Karpas-422 (cell line): ENCODE measurements at places on chromosomes 4 and X. TPM values are rescaled to one million over a fixed set of nuclear protein-coding genes. Genes with fewer than 3 reads are reported as not detected.

HERC3 gene
- 8.5 and 12.9 TPM in 2 replicates for total RNA-seq

PAGE4 gene
- total RNA-seq, result not detected in 2 replicates

TBC1D1 gene
- 30.5 and 47.9 TPM in 2 replicates for total RNA-seq

- no peak overlapping the region for H3K4me3 ChIP-seq
- H3K4me1 ChIP-seq, result no peaks in the 10 kb centered on the region
- DNase-seq, result no peak
- no peak overlapping the region for H3K27ac ChIP-seq
- no peaks in the 10 kb centered on the region for H3K36me3 ChIP-seq
Measured at GRCh38 chr4:19580095-19580494, 671.6 kb upstream of the SLIT2 start.

DNA sequence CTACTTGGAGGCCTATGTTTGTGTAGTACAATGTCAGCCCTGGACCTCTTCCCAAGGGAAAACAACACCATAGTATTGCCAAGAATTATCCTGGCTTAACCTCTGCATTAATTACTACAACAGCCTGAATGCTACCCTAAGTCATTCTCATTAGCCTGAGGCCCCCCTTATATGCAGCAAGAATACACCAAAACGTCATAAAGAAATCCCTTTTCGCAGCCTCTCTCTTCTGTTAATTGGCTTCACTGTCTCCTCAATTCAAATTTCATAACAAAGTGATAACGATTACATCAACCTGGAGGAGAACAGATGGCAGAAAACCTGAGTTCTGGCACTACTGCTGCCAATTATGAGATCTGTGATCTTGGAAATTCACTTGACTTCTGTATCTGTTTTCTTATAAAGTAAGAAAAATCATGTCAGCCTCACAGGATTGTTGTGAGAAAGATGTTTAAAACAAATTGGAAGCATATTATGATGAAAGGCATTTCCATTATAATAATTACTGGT lies 1663.1 kb downstream of the STIM2 start:
- no peak for DNase-seq
- no peaks in the 10 kb centered on the region for H3K27me3 ChIP-seq
- H3K27ac ChIP-seq, result no peak overlapping the region
- H3K4me3 ChIP-seq, result no peak overlapping the region
- no peaks in the 10 kb centered on the region for H3K36me3 ChIP-seq
- H3K4me1 ChIP-seq, result no peaks in the 10 kb centered on the region

- peaks cover 19% of the 10 kb centered on the region for H3K4me1 ChIP-seq
- H3K27me3 ChIP-seq, result no peaks in the 10 kb centered on the region
- H3K36me3 ChIP-seq, result no peaks in the 10 kb centered on the region
- no peak for DNase-seq
- no peak overlapping the region for H3K27ac ChIP-seq
Measured at GRCh38 chr4:54855191-54855854, 197.6 kb downstream of the KIT start.

DNA sequence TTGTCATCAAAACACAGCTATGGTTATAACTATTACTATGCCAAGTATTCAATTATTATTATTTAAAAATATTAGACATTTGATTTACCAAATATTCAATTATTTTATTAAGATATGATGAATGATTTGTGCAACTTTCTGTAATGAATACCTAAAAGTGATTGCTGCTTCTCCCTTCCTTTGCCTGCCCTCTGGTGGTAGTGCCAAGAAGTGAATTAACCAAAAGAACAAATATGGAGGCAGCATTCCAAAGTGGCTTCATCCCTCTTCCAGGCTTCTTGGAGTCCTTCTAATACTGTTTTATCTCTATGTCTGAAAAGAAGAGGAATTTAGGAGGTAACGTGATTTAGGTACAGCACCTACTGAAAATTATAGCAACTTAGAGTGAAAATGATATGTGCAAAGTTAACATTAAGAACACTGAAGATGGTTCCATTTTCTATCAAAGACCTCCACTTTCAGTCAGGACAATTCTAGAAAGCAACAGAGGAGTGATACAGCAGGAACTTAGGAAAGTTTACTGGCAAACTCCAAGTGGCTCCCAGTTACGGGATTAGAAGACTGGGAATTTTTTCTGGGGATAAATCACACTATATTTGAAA lies 43.0 kb downstream of the ENPEP start:
- H3K4me1 ChIP-seq, result peaks cover 18% of the 10 kb centered on the region
- no peak overlapping the region for H3K27ac ChIP-seq
- no peak overlapping the region for H3K4me3 ChIP-seq
- DNase-seq, result peak; percentile 60
- no peaks in the 10 kb centered on the region for H3K36me3 ChIP-seq

DNA sequence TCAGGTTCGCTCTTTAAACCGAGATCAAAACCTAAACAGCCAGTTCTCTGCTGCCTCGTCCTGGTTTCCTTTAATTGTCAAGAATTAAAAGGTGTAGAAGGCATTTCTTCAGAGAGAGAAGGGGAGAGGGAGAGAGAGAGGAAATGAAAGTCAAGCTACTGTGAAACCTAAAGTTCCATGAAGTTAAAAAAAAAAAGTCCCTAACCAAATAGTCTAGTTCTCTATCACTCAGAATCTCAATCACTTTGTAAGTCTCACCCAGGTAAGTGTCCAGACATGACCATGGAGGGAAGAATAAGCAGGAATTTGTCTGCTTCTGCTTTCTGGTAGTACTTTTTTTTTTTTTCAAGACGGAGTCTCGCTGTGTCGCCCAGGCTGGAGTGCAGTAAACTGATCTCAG lies 18.8 kb upstream of the SMIM14 start:
- DNase-seq, result no peak
- H3K4me3 ChIP-seq, result no peak overlapping the region
- H3K4me1 ChIP-seq, result peaks cover 4% of the 10 kb centered on the region; the same call in 1 of the 2 replicates
- no peaks in the 10 kb centered on the region for H3K27me3 ChIP-seq

GRCh38 chr4:145066063-145066501 lies 31.9 kb downstream of the ANAPC10 start:
- H3K4me3 ChIP-seq, result no peak overlapping the region
- H3K27me3 ChIP-seq, result no peaks in the 10 kb centered on the region
- peak overlapping the region; percentile 24; the same call in 1 of the 2 replicates for H3K27ac ChIP-seq
- no peak for DNase-seq
- H3K4me1 ChIP-seq, result peaks cover 29% of the 10 kb centered on the region
- H3K36me3 ChIP-seq, result peaks cover 26% of the 10 kb centered on the region

- H3K27me3 ChIP-seq, result no peaks in the 10 kb centered on the region
- no peaks in the 10 kb centered on the region for H3K36me3 ChIP-seq
- peaks cover 5% of the 10 kb centered on the region for H3K4me1 ChIP-seq
- no peak overlapping the region for H3K4me3 ChIP-seq
Measured at GRCh38 chrX:110321670-110322069, 3.8 kb upstream of the AMMECR1 start.

- no peak overlapping the region for H3K4me3 ChIP-seq
- H3K4me1 ChIP-seq, result no peaks in the 10 kb centered on the region
- no peaks in the 10 kb centered on the region for H3K27me3 ChIP-seq
- no peaks in the 10 kb centered on the region for H3K36me3 ChIP-seq
Measured at GRCh38 chr4:147581606-147582350, 35.4 kb upstream of the TMEM184C start.

GRCh38 chr4:124179506-124180186 lies 532.9 kb downstream of the ANKRD50 start:
- H3K4me3 ChIP-seq, result no peak overlapping the region
- H3K36me3 ChIP-seq, result no peaks in the 10 kb centered on the region
- H3K4me1 ChIP-seq, result no peaks in the 10 kb centered on the region
- no peaks in the 10 kb centered on the region for H3K27me3 ChIP-seq

DNA sequence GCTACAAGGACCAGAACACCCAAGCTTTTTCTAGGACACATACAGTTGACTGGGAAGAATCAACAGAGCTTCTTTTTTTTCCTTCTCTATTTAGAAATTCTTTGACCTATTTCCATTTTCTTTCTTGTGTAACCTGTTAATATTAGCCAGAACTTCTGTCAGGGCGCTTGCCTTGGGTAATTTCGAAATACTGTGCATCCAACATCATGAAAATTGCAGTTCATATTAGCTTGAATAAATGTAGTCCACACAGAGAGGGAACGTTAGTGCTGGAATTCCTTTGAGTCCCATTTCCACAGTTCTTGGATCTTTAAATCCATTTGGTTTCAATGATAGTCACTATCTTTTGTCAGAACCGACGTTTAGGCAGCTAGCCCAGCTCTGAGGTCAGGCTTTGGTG lies 141.8 kb downstream of the MXRA5 start:
- H3K4me3 ChIP-seq, result no peak overlapping the region
- H3K4me1 ChIP-seq, result no peaks in the 10 kb centered on the region
- H3K36me3 ChIP-seq, result no peaks in the 10 kb centered on the region
- H3K27ac ChIP-seq, result no peak overlapping the region
- DNase-seq, result no peak

DNA sequence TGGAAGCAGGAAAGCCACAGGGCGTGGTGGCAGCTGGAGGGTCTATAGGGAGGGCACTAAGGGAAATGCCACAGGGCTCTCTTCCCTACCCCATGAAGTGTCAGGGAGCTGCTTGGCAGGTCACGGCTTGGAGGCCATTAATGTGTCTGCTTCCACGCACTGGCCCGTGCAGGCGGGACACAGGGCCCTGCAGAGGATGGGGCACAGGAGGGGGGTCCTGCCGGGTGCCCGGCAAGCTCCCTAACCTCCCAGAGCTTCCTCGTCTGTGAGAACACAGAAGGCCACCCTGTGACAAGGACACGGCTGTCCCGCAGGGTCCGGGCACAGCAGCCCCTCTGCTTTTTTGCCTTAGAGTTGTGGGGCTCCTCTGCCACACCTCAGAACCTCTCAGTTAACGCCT lies 25.5 kb downstream of the FAM53A start:
- no peaks in the 10 kb centered on the region for H3K27me3 ChIP-seq
- no peaks in the 10 kb centered on the region for H3K36me3 ChIP-seq
- no peaks in the 10 kb centered on the region for H3K4me1 ChIP-seq

GRCh38 chr4:186918466-186918865 lies 194.8 kb upstream of the FAT1 start:
- H3K4me3 ChIP-seq, result no peak overlapping the region
- H3K27me3 ChIP-seq, result no peaks in the 10 kb centered on the region
- no peak overlapping the region for H3K27ac ChIP-seq
- H3K4me1 ChIP-seq, result no peaks in the 10 kb centered on the region

- H3K27ac ChIP-seq, result no peak within 1 kb of the TSS
- H3K36me3 ChIP-seq, result no peaks in the 10 kb centered on the region
- H3K4me1 ChIP-seq, result peaks cover 20% of the 10 kb centered on the region
Measured at GRCh38 chrX:84187533-84188319, at the start of gene RPS6KA6. Gene RPS6KA6 (minus strand): TSS chrX:84188199. CDS start chrX:84187899, 300 bp downstream.

DNA sequence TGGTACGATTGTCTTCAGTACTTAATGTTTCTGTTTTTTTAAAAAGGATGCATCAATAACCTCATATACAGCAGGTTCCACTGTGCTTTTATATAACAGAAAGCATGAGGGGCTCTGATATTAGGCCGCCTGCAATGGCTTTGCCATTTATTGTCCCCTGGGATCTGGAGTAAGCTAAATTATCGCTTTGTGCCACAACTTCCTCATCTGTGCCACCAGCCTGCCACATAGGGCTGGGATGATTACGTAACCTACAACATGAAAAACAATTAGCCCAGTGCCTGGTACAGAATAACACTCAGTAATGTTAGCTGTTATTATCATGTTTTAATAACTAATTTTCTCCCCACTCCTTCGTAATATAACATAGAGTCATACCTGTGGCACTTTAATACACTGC lies 65.5 kb upstream of the TRIM2 start:
- no peaks in the 10 kb centered on the region for H3K27me3 ChIP-seq
- H3K4me1 ChIP-seq, result peaks cover 4% of the 10 kb centered on the region; the same call in 1 of the 2 replicates
- H3K36me3 ChIP-seq, result no peaks in the 10 kb centered on the region
- H3K4me3 ChIP-seq, result no peak overlapping the region

DNA sequence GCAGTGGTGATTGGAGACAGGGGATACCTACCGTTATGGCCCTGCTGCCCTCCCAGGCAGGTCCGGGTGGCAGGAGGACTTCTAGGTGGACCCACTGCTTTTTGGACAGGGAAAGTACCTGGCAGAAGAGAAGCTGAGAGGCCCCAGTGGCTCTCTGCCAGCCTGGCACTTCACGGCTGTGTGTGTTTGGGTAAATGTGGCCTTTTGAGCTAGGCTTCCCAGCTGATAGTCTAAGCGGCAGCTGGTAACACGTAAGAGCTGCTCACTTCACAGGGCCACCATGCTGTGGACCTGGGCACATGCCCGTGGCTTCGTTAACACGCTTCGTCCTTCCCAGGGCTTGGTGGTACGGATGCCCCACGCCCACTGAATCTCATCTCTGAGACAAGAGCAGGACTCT lies 92.0 kb upstream of the CLCN4 start:
- H3K27me3 ChIP-seq, result no peaks in the 10 kb centered on the region
- no peaks in the 10 kb centered on the region for H3K36me3 ChIP-seq
- no peak overlapping the region for H3K27ac ChIP-seq
- H3K4me1 ChIP-seq, result no peaks in the 10 kb centered on the region
- DNase-seq, result no peak

DNA sequence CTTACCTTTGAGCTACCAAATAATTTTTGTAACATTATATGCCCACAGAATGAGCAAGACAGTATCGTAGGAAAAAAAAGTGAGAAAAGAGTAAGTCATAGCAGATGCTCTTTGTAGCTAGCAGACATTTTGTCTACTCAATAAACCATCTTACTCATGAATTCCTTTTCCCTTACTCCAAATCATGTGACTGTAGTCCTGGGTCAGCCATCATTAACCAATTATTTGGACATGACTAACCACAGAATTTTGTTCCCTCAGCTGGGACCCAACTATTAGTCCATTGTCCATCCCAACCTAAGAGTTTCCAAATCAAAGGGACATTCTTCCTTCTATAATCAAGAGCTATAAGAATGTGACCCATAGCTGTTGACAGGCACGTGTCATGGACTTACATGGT lies 11.4 kb downstream of the UBE2D3 start:
- H3K27me3 ChIP-seq, result no peaks in the 10 kb centered on the region
- H3K27ac ChIP-seq, result no peak overlapping the region
- no peak overlapping the region for H3K4me3 ChIP-seq
